ENCODE measurements at places on chromosomes 12 and 14.

DNA sequence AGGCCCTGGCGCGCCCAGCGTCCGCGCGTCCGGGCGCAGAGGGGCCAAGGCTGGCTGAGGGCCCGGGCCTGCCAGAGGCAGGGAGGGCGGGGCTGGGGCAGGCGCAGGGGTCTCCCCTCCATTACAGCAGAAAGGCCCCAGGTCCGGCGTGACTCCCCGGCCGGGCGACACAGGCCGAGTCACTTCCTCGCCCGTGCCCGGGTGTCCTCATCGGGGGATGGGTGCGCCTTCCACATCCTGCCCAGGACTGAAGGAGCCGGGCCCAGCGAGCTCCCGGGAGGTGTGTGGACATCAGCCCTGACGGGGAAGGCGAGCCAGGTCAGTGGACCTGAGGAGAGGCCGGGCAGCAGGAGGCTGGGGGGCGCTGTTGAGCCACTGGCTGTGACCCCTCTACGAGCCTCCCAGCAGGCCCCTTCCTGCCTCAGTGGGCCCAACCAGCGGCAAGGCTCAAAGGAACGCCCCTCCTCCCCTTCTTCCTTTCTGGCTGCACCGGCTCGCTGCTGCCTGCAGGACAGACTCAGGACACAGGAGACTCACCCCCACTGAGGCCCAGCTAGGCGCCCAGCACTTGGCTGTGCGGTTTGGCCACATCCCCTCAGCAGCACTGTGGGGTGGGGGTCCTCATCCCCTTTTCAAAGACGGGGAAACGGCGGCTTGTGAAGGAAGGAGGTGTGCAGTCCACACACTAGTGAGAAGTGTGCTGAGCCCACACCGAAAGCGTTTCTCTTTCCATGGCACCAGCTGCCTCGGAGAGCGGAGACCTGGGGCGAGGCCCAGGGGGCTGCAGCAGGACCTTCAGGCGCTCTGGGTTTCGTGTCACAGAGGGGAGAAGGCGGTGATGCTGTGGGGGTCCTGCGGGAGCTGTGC is 606 bp downstream of the TNFAIP2 start:
- DNase-seq: peak; percentile 69

- DNase-seq: no peak
Measured at GRCh38 chr14:101239065-101239464, 322.2 kb upstream of the DIO3 start.

GRCh38 chr12:4486980-4487379 is 41.4 kb upstream of the FGF6 start:
- DNase-seq: peak; percentile 15

- DNase-seq: no peak
Measured at GRCh38 chr12:96720363-96720705, 186.7 kb upstream of the NEDD1 start.

DNA sequence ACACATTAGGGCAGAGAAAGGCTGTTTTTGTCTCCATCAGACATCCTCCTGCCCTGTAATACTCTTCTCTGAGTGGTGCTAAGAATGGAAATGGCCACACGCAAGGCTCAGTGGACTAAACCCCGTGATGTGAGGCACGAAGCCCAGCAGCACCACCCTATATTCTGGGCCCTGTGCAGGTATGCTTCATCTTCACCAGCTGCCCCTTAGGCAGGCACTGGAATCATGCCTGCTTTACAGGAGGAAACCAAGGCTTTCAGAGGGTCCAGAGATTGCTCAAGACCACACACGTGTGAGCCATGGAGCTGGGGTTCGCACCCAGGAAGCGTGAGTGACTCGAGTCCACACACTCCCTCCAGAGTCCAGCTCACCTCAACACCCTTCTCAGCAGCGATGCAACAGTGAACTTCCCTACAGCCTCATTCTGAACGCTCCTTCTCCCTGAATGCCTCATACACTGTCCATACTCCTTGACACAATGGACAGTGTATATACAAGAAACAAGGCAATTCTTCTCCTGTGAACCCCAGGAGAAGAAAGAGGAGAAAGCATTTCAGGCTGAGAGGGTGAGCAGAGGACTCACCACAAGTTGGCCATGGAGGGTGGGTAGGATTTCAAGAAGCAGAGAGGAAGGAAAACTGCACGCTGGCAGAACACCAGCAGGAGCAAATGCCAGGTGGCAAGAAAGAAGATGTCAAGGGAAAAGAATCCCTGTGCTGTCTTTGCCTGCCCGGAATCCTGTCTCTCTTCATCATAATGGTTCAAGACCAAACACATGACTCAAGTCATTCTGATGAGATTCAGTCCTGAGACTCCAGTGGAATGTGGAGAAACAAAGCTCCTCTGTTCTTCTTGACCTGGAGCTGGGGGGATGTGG is 39.1 kb downstream of the NT5DC3 start:
- DNase-seq: no peak

DNA sequence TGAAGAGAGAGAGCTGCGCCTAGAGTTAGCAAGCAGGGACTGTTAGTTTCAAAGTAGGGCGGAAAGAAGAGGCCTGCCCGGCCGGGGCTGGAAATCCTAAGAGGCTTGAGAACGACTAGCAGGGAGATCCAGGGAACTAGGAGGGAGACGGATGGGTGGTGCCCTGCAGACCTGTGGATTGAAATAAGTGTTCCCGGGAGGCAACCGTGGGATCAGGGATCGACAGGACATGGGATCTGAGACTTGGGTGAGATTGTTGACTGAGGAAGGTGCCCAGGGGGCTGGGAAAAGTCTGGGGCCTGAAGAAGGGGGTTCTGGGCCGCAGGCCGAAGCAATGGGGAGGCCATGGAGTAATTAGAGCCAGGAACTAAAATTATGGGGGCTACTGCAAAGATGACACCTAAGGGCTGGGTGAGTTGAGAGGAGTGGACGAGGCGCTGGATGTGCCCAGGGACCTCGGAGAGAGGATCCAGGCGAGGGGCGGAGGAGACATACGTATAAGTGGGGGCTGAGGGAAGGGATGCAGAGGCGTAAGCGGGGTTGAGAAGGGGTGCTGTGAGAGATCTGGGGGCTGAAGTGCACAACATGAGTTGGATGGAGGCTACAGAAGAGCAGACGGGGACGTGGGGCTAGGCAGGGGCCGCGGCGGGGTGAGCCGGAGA is 635 bp downstream of the LTA4H start:
- DNase-seq: peak; percentile 40

- DNase-seq: no peak
Measured at GRCh38 chr14:66514213-66514612, 6.3 kb downstream of the GPHN start.

DNA sequence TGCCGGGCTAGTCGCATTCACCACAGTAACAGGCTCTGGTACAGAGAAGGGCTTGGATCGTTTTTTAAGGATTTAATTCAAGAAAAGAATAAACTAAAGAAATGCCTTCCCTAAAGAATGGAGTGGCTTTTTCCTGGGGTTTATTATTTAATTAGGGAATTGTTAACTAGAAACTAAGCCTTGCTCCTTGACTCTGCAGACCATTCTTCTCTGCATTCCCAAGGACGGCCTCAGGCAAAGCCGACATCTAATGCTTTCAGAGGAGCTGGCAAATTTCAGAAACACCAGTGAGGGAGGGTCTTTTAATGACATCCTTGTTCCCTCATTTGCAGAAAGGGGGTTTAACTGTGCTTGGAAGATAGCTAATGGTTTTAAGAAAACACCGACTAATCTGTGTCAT is 174.0 kb downstream of the EGLN3 start:
- peak; percentile 55 for DNase-seq

DNA sequence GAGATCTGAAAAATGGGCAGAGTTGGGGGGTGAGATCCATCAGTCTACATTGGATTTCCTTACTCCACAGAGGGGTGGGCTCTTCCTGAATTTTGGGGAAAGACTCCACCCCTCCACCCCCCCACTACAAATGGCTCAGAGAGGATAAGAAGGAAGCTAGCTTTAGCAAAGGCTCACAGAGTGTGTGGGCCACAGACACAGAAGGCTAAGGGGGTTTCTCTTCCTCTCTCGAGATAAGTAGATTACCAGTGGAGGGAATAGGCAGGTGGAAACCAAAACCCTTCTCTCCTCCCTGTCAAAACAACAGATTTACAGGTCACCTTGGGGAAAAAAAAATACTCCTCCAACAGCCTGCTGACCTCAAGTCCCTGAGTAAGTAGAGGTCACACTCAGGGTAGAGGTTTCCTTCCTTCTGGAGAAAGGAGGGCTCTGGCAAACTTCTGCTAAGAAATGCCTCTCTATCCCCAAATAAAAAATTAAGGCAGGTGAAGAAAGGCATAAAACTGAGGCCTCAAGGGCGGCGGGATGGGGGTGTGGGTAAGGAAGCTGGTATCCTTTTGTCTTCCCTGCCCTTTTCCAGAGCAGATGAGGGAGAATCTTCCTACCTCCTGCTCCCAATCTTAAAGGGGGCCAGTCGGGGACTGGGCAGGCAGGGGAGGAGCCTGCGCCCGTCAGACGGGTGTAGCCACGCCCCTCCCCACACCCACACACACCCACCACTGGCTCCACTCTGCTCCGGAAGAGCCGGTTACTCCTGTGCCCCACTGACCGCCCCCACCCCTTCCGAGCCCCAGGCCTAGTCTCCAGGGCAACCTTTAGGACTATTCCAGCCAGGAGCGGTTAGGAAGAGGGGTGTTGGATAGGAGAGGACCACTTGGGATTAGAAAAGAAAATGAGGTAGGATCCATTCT is 1.9 kb upstream of the BAZ2A start:
- DNase-seq: peak; percentile 78

- no peak for DNase-seq
Measured at GRCh38 chr12:77504466-77504865, 326.2 kb upstream of the NAV3 start.

- DNase-seq: no peak
Measured at GRCh38 chr14:64747327-64747726, 43.1 kb downstream of the PLEKHG3 start.

DNA sequence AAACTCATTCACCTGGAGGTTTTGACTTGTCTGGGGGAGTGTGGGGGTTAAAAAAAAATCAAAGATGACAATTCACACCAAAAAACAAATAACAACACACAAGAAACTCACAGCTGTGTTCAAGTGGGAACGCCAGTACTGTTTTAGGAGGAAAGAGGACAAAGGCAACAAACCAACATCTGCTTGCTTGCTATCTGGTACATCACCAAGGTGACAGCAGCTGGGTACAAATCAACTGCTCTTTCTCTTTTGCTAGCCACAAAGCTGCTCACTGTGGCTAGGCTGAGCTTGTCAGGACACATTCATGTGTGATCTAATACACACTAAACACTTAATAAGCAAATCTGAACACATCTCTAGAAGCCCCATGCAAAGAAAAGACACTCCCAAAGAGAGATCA is 128.0 kb upstream of the RAP1B start:
- DNase-seq: no peak

All from ELF-1 (cell line).